ENCODE measurements at places on chromosomes 6 and 20. TPM values are rescaled to one million over a fixed set of nuclear protein-coding genes. Genes with fewer than 3 reads are reported as not detected.
A peak's percentile ranks its signal among the peaks of the same experiment; 100 is the strongest.

HLA-G gene
- not detected for total RNA-seq

NOX3 gene
- not detected for total RNA-seq

FERMT1 gene
- total RNA-seq = 39.3 TPM

PRPH2 gene
- not detected for total RNA-seq

SLPI gene
- total RNA-seq = 632 TPM

FANCE gene
- 21.4 TPM for total RNA-seq

PCED1A gene
- 21.9 TPM for total RNA-seq

- peaks cover 4% of the 10 kb centered on the region for H3K4me1 ChIP-seq
- H3K36me3 ChIP-seq = peaks cover 43% of the 10 kb centered on the region
- no peaks in the 10 kb centered on the region for H3K27me3 ChIP-seq
Measured at GRCh38 chr6:36504982-36505381, 42.3 kb downstream of the STK38 start.

- H3K4me1 ChIP-seq = no peaks in the 10 kb centered on the region
- peaks cover 7% of the 10 kb centered on the region for H3K27me3 ChIP-seq
- DNase-seq = no peak
- no peak overlapping the region for H3K27ac ChIP-seq
- no peaks in the 10 kb centered on the region for H3K36me3 ChIP-seq
Measured at GRCh38 chr20:61056116-61056515, 195.9 kb upstream of the CDH4 start.

GRCh38 chr6:87078983-87079616 lies 15.8 kb downstream of the CGA start:
- no peaks in the 10 kb centered on the region for H3K27me3 ChIP-seq
- no peaks in the 10 kb centered on the region for H3K4me1 ChIP-seq
- no peaks in the 10 kb centered on the region for H3K36me3 ChIP-seq
- H3K27ac ChIP-seq = no peak overlapping the region

DNA sequence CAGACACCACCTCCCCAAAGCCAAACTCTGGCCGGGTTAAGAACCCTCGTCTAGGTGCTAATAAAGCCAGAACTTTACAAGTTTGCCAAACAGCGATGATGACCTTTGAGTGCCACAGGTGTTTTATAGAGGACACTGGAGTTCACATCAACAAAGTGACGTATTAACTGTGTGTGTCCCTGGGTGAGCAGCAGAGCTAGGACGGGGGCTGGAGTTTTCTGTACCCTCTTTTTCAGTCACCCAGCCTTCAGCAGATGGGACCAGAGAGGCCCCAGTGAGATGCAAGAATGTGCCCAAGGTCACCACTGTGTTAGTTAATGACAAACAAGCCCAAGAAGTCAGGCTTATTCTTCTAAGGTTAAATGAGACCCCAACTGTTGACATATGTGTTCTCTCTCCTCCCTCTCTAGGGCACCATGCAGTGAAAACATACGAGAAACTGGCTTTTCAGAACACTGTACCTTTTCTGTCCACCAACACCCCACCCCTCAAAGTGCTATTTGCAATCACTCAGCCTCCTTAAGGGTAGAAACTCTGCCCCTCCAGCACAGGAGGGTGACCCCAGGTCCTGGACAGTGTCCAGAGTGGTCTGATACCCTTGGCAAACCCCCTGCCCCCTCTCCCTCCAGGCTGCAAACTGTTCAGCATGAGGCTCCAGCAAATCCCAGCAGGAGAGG lies 5.2 kb downstream of the SDC4 start:
- H3K4me3 ChIP-seq = peak overlapping the region; percentile 75
- peaks cover 95% of the 10 kb centered on the region for H3K4me1 ChIP-seq
- no peaks in the 10 kb centered on the region for H3K36me3 ChIP-seq
- no peaks in the 10 kb centered on the region for H3K27me3 ChIP-seq
- no peak for DNase-seq

DNA sequence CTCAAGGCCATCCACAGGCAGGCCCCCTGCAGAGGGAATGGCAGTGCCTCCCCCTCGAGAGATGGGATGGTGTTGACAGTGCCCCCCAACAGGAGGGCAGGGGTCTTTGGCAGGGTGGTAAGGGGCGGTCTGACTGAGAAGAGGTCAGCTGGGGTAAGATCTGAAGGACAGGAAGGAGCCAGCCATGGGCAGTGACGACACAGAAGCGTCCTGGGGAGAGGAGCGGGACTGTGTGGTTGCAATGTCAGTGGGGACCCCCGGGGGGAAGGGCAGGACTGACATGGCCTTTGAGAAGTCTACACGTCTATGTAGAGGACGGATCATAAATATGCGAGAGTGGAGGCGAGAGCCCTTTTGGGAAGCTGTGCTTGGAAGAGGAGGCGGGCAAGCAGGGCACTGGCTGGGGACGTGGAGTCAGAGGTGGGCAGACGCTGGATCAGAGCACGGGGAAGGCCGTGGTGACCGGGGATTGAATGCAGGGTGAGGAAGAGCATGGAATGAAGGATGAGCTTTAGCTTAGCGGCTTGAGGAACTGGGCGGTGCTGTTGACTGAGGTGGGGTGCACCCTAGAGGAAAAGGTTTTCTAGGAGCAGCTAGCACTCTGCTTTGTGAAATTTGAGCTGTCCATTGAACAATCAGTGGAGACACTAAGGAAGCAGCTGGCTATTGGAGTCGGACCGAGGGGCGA lies 82.5 kb upstream of the AGPAT4 start:
- DNase-seq = no peak
- H3K4me1 ChIP-seq = no peaks in the 10 kb centered on the region
- H3K27me3 ChIP-seq = no peaks in the 10 kb centered on the region
- no peaks in the 10 kb centered on the region for H3K36me3 ChIP-seq
- no peak overlapping the region for H3K27ac ChIP-seq
- H3K4me3 ChIP-seq = no peak overlapping the region

GRCh38 chr6:42152024-42152423 lies 9.6 kb upstream of the C6orf132 start:
- H3K27me3 ChIP-seq = no peaks in the 10 kb centered on the region
- H3K4me1 ChIP-seq = peaks cover 13% of the 10 kb centered on the region
- H3K4me3 ChIP-seq = no peak overlapping the region
- no peaks in the 10 kb centered on the region for H3K36me3 ChIP-seq
- no peak overlapping the region for H3K27ac ChIP-seq
- no peak for DNase-seq

DNA sequence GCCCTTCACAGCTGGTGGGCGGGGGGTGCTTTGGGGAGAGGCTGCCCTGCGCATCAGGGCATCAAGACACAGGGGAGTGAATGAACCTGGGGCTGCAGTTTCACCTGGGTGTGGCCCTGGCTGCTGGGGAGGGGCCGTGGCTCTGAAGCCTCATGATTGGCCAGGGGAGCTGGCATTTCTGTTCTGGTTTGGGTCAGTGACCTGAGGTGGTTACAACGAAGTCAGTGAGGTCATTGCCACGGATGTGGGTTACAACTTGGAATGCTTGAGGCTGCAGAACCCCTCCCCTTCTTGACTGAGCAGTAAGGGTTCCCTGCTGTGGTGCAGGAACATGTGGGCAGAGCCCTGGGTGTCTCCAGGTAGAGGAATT lies 3.0 kb downstream of the TCEA2 start:
- H3K4me1 ChIP-seq = peaks cover 40% of the 10 kb centered on the region
- H3K27me3 ChIP-seq = no peaks in the 10 kb centered on the region
- no peak for DNase-seq
- no peak overlapping the region for H3K27ac ChIP-seq

DNA sequence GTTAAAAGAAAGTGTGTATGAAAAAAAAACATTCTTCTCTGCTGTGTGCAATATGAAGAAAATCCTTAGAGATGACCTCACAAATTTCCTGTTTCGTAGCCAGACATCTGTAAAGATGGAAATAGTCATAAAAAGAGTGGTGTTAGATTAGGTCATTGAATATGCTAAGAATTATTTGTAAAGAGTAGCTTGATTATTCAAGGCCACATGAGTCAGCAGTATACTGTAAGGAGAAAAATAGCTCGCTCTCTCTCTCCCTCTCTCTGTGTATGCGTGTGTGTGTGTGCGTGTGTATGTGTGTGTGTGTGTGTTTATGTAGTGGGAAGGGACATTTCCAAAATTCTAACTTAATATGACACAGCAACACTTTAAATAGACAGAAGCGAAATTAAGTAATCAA lies 78.8 kb downstream of the PTCHD4 start:
- no peaks in the 10 kb centered on the region for H3K36me3 ChIP-seq
- no peaks in the 10 kb centered on the region for H3K27me3 ChIP-seq
- no peak overlapping the region for H3K4me3 ChIP-seq
- DNase-seq = no peak
- H3K27ac ChIP-seq = no peak overlapping the region

DNA sequence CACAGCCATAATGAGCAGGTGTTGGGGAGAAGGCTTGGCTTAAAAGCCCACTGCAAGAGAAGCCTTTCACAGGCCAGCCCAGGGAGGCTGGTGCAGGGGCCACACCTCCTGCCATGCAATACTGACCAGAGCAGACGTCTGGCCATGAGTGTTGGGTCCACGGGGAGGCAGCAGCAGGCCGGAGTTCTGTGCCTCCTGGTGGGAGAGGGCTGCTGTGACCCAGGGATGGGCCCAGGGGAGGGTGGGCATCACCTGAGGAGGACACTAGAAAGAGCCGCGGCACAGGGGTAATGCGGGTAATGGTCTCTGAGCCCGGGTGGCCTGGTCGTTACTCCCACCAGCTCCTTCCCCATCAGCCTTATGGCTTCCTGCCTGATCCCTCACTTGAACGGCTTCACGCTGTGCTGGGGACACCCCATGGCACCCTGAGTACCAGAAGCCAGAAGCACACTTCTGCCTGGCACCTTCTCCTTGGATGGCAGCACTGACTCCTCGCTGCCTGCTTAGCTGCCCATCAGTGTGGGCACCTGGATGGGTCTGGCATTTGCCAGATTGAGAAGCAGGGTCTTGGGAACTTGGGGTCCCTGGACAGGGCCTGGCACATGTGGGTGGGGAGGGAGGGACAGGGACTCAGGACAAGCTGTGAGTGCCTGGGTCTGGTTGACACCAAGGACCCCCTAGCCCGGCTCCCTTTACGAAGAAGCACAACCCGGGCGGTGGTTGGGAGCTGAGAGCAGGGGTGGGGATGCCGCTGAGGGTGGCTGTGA lies 108.8 kb downstream of the ASXL1 start:
- no peaks in the 10 kb centered on the region for H3K27me3 ChIP-seq
- DNase-seq = no peak
- H3K27ac ChIP-seq = no peak overlapping the region
- no peak overlapping the region for H3K4me3 ChIP-seq

GRCh38 chr20:58944610-58945009 lies 36.4 kb upstream of the NELFCD start:
- no peak for DNase-seq
- H3K4me1 ChIP-seq = no peaks in the 10 kb centered on the region
- no peak overlapping the region for H3K4me3 ChIP-seq
- no peak overlapping the region for H3K27ac ChIP-seq

- H3K4me3 ChIP-seq = peak within 1 kb of the TSS; percentile 48
- DNase-seq = peak; percentile 86
- peaks cover 52% of the 10 kb centered on the region for H3K4me1 ChIP-seq
Measured at GRCh38 chr20:49982346-49983122, at the start of gene SNAI1. Gene SNAI1 (plus strand): TSS chr20:49982980. CDS start chr20:49983060, 80 bp downstream.

GRCh38 chr20:33815671-33816070 lies 4.5 kb downstream of the CHMP4B start:
- H3K36me3 ChIP-seq = no peaks in the 10 kb centered on the region
- peaks cover 65% of the 10 kb centered on the region for H3K4me1 ChIP-seq
- H3K4me3 ChIP-seq = no peak overlapping the region
- DNase-seq = no peak
- no peaks in the 10 kb centered on the region for H3K27me3 ChIP-seq

DNA sequence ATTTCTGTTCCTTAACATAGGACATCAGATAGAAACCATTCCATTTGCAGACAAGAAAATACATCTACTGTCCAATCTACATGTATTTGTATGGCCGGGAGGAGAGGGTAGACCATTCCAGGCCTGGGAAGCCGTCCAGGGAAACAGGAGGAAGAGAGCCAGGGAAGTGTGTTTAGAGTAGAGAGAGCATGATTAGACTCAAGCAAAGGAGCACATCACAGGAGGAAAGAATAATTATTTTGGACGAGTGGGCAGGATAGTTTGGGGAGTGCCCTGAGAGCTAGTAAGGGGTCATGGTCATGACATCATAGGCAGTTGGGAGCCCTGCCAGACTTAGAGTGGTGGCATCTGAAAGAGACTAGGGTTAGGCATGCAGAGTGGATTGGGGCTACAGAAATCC lies 250.0 kb downstream of the HIVEP2 start:
- no peaks in the 10 kb centered on the region for H3K36me3 ChIP-seq
- H3K27me3 ChIP-seq = no peaks in the 10 kb centered on the region
- peaks cover 21% of the 10 kb centered on the region for H3K4me1 ChIP-seq
- no peak overlapping the region for H3K27ac ChIP-seq
- DNase-seq = no peak
- no peak overlapping the region for H3K4me3 ChIP-seq

- H3K27ac ChIP-seq = no peak overlapping the region
- no peaks in the 10 kb centered on the region for H3K4me1 ChIP-seq
- H3K4me3 ChIP-seq = no peak overlapping the region
- H3K27me3 ChIP-seq = no peaks in the 10 kb centered on the region
- H3K36me3 ChIP-seq = no peaks in the 10 kb centered on the region
Measured at GRCh38 chr6:133623065-133623464, 265.8 kb upstream of the TCF21 start.
